ENCODE measurements at places on chromosomes 16 and 17.

DNA sequence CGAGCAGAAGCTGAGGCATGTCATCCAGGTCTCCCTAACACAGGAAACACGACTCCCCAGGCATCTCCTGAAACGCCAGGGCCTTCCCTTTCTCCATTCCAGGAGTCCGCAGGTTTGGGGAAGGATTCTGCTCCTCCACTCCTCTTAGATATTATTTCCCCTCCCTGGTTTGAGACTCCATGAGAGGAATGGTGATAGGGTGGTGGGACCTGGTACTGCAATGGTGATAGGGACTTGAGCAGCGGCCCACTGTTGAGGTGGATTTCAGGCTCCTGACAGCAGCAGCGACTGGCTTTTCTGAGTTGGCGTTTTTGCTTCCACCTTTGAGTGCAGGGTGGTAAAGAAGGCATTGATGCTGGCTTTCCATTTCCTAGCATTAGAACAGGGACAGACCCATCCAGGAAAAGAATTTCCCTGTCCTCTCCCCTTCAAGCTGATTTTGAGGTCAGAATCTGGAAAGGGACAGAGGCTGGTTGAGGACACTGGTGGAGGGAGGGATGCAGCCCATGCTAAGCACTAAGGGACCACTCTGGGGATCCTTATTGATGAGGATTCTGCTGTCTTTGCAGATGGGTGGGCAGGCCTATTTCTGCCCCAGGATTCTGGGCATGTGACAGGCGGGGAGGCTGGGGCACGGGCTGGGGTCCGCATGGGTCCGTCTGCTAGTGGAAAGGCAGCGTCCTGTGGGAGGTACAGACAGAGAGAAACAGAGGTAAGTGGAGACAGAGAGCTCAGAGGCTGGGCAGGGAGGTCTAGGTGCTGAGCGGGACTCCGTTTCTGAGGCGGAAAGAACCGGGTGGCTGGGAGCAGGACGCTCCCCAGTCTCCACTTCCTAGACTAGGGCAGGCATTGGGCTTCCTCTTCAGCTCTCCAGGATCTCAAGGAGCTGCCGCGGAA, 1.3 kb upstream of the TBX4 start:
- no peak for DNase-seq

GRCh38 chr17:29642171-29642611, 19.5 kb upstream of the CORO6 start:
- DNase-seq, result no peak

- no peak for DNase-seq
Measured at GRCh38 chr17:82215095-82215971, 2.7 kb upstream of the CCDC57 start.

GRCh38 chr17:47324224-47325020, 667 bp downstream of the EFCAB13 start:
- no peak for DNase-seq

DNA sequence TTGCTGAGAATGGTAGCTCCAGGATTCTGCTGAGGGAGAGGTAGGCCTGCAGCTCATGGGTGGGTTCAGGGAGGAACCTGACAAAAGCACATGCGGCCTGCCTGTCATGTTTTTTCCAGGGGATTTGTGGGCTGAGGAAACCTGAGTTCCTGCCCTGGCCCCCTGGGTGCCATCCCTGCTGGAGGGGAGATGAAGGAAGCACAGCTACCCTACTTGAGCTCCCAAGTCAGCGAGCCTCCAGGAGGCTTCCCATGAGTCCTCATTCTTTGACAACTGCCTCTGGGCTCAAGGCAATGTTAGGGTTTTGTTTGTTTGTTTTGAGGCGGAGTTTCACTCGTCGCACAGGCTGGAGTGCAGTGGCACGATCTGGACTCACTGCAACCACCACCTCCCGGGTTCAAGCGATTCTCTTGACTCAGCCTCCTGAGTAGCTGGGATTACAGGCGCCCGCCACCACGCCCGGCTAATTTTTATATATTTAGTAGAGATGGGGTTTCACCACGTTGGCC, 12.1 kb upstream of the FLYWCH1 start:
- DNase-seq, result no peak

DNA sequence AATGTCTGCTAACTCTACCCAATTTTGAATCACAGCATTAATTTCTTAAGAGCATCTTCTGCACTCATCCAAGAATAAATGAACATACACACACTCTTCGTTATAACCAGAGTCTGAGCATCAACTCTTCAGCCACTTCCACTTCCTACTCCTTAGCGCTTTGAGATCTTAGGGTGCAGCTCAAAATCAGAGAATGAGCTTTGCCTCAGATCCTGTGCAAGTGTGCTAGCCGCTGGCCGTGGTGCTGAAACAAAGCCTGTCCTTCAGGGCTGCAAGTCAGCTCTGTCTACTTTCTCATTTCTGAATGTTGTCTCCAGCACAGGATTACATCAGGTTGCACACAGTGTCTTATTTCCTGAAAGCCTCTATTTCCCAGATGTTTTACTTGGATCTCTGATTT, 165.4 kb downstream of the AIPL1 start:
- no peak for DNase-seq

All from occipital lobe (tissue), 3 donors.